PC-3 (cell line): ENCODE measurements at places on chromosomes 4 and X. TPM values are rescaled to one million over a fixed set of nuclear protein-coding genes. Genes with fewer than 3 reads are reported as not detected.
A peak's percentile ranks its signal among the peaks of the same experiment; 100 is the strongest.

Gene USP26
- total RNA-seq: not detected in 2 replicates

Gene RASL11B
- total RNA-seq: 0.07 and 2.1 TPM in 2 replicates

Gene CCNG2
- total RNA-seq: 7.7 and 8.0 TPM in 2 replicates

Gene TEX11
- not detected in 2 replicates for total RNA-seq

Gene P2RY8
- total RNA-seq: not detected in 2 replicates

Gene GSPT2
- total RNA-seq: 7.0 and 7.4 TPM in 2 replicates

Gene MAGEC2
- not detected in 2 replicates for total RNA-seq

Gene SAP30
- total RNA-seq: 33.2 and 38.8 TPM in 2 replicates

Gene CTSO
- 1.6 and 2.8 TPM in 2 replicates for total RNA-seq

Gene CRMP1
- total RNA-seq: not detected in 2 replicates

Gene MAGEA11
- total RNA-seq: not detected in 2 replicates

Gene MAGEB2
- not detected in 2 replicates for total RNA-seq

- no peak for DNase-seq
Observed at GRCh38 chrX:68409194-68409593, 24.1 kb downstream of the OPHN1 start.

GRCh38 chr4:8315435-8316250 is 46.1 kb downstream of the HTRA3 start:
- DNase-seq: peak; percentile 80

DNA sequence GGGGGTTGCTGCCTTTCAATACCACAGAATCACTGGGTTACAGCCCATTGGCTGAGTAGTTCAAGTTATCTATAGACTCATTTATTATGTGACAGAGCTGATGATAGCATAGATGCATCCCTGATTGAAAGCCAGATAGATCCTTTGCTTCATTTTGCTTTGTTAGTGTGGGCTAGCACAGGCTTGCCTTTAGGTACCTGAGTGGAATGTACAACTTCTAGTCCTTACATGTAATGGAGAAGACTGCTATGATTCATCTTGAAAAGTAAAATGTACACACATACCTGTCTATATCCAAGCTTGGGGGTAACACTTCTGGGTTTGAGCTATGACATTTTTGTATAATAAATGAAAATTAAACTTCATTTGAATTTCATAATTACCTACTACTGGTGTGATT is 226.0 kb upstream of the FTHL17 start:
- no peak for DNase-seq

DNA sequence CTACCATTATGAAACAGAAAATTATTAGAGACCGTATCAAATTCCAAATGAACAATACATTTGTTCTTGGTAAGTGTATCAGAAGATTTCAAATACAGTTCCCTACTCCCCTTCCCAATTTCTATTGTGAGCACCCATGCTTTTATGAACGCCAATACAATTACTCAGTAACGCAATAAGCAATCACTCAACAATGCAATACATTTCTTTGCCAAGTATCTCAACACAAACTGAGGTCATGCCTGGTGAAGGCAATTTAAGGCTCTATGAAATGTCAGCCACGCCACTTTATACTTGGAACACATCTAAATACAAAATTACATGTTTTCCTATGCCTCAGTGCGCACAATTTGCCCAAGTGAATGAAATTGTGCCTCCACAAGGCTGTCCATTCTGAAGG is 712 bp downstream of the PNPLA4 start:
- peak; percentile 34 for DNase-seq

DNA sequence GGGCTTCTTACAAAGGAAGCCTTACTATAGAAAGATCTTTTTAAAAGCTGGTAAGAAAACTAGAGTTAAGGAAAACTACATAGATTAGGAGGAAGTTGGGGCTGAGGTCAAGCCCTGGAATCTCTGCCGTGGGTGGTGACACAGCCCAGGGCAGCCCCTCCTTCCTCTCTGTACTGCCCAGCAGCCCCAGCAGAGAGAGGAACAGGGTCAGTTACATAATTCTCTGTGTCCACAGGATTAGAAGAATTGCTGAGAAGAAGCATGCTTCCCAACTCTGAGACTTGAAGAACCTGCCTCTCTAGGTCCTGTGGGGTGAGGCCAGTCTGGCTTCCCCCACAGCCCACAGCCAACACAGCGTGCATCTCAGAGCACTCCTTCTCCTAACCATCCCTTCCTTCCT is 9.2 kb upstream of the ABLIM2 start:
- no peak for DNase-seq

GRCh38 chr4:8199594-8200301 is 658 bp downstream of the SH3TC1 start:
- no peak for DNase-seq

GRCh38 chrX:26286836-26287235 is 70.9 kb downstream of the MAGEB5 start:
- no peak for DNase-seq

- no peak for DNase-seq
Observed at GRCh38 chr4:3330707-3331106, 37.9 kb downstream of the RGS12 start.

GRCh38 chr4:84317513-84317912 is 181.6 kb downstream of the NKX6-1 start:
- no peak for DNase-seq

GRCh38 chr4:53932796-53933610 is 131.4 kb downstream of the CHIC2 start:
- DNase-seq: peak; percentile 56

DNA sequence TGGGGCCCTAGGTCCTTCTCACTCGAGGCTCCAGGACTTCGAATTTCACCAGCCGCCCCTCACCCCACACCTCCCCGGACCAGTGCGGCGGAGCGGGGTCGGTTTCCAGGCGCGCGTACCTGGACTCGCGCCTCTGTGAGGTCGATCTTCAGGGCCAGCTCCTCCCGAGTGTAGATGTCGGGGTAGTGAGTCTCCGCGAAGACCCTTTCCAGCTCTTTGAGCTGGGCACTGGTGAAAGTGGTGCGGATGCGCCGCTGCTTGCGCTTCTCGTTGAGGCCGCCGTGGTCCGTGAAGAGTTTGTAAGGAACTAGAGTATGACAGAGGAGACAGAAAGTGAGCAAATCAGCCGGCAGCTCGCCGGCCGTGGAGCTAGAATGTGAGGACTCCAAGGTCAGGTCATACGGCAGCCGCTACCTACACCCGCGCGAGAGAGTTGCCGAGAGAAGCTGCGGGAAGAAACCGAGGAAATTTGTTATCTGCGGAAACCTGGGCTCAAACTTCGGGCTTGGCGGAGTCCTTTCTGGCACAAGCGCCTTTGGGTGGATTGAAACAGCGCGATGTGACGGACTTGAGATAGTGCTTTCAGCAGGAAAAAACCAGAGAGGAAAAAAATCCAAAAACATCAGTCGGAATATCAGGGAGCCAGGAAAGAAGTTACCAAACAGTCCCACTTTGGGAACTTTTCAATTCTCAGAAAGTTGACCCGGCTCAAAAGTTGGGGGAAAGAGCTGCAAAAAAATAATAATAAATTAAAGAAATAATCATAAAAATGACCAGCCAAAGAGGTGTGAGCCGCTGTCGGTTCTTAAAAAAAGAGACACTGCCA is 1.1 kb downstream of the PHOX2B start:
- DNase-seq: no peak

DNA sequence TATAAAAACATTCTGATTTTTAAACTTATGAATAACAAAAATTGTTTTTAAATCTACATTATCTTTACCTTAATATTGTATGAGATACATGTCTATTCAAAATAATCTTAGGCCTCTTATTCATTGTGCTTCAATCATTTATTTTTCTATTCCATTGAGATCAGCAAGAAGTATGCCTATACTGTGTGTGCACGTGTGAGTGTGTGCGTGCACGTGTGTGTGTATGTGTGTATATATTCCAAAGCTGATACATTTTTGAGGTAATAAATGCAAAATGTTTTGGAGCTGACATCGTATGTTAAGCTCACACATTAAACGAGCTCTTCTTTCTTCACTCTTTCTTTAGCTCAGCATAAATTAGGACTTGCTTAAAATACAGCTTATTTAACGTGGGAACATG is 1701.2 kb upstream of the PCDH10 start:
- no peak for DNase-seq

DNA sequence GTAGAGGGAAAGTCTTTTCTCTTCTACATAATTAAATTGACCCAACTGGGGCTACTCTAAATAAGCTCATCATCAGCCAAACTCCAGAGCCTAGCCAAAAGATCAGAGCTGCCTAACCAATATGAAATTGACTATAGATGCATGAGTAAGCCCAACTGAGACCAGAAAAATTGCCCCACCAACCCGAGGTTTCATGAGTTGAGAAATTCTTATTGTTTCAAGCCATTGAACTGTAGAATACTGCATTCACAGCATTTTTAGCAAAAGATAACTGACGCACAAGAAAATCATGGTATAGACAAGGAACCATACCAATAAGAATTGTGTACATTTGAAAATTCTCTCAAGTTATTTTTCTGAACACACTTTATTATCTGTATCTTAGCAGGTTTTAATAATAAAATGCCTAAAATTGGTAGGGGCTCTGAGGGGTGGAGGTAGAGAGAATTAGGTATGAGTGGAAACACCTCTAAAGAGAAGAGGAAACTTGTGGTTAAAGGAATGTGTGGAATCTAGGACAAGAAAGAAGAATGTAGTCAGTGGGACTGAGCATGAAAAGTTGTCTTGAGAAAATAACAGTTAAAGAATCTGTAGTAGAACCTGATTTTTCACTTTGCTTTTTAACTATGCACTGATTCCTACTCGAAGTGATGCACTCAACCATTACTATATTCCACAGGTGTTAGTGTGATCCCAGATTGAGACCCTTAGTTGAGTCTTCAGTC is 200.9 kb upstream of the PPP1R2C start:
- no peak for DNase-seq

DNA sequence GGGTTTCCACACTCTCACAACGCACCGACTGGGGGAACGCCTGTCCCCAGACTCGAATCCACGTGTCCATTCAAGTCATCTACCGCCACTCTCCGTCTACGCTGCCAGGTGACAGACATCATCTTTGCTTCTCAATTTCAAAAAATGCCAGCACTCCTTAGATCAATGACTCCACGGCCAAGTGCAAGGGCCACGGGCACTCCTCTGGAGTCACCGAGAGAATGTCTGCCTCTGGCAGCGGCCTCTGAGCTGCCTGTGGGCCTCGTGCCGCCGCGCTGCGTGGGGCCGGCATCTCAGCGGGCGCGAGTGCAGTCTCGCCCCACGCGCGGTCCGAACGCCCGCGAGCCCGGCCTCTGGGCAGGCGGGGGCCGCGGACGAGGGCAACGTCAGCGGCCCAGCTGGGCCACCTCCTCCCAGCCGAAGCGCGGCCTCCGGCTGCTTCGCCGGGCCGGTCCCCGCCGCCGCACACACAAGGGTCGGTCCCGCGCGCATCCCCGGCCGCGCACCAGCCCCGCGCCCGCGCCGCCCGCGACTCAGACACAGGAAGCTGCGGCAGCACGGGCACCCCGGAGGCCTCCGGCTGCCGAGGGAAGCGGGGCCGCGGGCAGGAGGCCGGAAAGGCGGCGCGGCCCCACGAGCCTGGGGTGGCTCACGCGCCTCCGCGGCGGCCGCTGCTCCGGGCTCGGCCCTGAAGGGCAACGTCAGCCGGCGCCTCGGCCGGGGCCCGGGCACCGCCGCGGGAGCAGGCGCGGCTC is 450 bp downstream of the ACSL1 start:
- peak; percentile 23 for DNase-seq

- DNase-seq: no peak
Observed at GRCh38 chrX:26414534-26414933, 198.6 kb downstream of the MAGEB5 start.

DNA sequence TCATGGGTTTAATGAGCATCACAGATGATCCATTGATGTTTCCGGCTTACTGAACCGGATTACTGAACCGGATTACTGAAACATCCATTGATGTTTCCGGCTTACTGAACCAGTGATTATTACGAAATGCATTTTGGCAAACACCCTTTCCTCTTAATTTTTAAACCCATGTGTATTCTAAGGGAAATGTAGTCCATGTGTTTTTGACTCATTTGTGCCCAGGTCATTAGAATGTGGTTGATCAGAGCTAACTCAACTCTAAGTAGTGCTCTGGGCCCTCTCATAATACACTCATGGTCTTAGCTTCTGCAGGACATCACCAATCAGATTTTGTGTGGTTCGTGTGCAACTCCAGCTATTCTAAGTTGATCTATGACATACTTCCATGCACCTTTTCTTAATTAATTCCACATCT is 141.6 kb downstream of the SPATA18 start:
- DNase-seq: no peak

DNA sequence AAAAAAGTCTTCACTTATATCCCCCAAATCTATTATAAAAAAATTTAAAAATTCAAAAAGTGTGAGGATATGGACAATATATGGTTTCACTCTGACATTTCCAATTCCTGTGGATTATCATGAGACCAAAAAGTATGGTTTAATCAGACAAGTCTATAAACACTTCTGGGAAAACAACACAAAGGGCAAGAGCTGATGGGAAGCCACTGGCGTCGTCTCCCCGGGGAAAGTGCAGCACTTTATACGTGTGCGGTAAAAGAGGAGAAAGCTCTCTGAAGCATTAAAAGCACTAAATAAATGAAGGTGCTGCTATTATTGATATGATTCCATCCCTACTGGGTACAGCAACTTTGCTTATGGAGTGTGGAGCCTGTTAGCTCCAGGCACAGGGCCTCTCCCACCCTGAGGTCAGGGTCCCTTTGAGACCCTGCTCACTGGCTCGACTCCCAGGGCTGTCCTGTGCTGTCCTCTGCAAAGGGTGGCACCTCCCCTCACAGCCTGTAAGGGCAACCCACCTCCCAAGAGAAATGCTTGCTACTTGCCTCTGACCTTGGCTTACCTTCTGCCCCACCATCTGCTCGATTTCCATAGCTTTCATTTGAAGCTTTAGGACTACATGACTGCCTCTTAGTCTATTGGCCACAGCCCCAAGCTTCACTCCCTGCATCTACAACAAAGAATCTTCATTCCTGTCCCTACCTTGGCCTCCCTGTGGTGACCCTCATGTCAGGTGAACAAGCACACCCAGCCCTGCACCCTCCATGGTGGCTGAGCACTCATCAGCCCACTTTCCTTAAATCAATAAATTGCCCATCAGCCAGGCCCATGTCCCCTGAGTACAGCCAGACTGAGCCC is 248.6 kb downstream of the HNRNPD start:
- no peak for DNase-seq

DNA sequence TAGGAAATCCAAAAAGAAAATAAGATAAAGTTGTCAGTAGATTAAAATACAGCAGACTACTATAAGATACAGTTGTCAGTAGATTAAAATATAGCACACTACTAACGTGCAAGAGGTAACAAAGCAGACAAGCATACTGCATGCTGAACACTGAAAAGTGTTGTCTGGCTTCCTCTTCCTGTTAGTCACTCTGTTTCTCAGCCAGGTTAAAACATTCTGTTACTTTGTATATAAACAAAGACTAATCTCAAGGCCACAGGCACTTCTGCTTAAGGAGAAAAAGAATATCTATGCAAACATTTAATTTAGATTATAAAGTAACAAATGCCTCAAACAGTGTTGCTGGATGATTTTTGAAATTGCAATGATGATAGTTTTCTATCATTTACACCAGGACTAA is 41.0 kb upstream of the SCD5 start:
- no peak for DNase-seq

GRCh38 chrX:32448320-32448719 is 763.0 kb downstream of the DMD start:
- DNase-seq: no peak

GRCh38 chr4:10075158-10075863 is 41.3 kb downstream of the WDR1 start:
- no peak for DNase-seq
